ENCODE measurements at places on chromosomes 2 and 18. TPM values are rescaled to one million over a fixed set of nuclear protein-coding genes. Genes with fewer than 3 reads are reported as not detected.

- DNase-seq: no peak
These were observed 25.5 kb downstream of the MPPE1 start for GRCh38 chr18:11882636-11883035.

GRCh38 chr2:168246483-168247340 lies 683 bp downstream of the STK39 start:
- DNase-seq: peak; percentile 65

- no peak for DNase-seq
These were observed 25.3 kb downstream of the PPP4R3B start for GRCh38 chr2:55592130-55592529.

- peak; percentile 93 for DNase-seq
These were observed 115.0 kb upstream of the GLS start for GRCh38 chr2:190765386-190766173.

The PCARE gene
- total RNA-seq: not detected

The PID1 gene
- 4.6 TPM for total RNA-seq

- DNase-seq: no peak
These were observed 34.0 kb downstream of the BIN1 start for GRCh38 chr2:127072970-127073369.

GRCh38 chr2:136008205-136008865 lies 22.9 kb upstream of the DARS1 start:
- DNase-seq: no peak

The RIT2 gene
- not detected for total RNA-seq

- no peak for DNase-seq
These were observed 101.1 kb upstream of the PID1 start for GRCh38 chr2:229372207-229372606.

DNA sequence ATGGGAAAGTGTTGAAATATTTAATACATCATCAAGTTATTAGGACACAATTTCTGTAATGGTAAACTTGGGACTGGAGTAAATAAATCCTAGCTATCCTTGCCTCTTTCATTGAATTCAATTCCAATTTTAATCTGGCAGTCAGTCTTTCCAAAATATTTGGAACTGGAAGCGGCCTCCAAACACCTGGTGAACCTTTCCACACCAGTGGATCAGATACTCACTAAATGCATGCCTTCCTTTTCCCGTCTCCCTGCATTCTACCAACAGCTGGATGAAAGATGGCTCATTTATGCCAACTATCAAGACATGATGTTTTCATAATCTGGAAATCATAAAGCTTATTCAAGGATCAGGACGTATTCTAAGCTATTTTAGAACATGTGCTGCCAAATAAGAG lies 488.2 kb upstream of the SPHKAP start:
- DNase-seq: no peak

GRCh38 chr2:11389551-11390398 lies 45.3 kb upstream of the ROCK2 start:
- DNase-seq: no peak

- DNase-seq: no peak
These were observed 18.6 kb upstream of the REG3A start for GRCh38 chr2:79178076-79178674.

- no peak for DNase-seq
These were observed 223.7 kb upstream of the RBBP8 start for GRCh38 chr18:22709288-22710060.

Data from HT1080 (cell line).